Pancreas (tissue), 10 donors: ENCODE measurements at places on chromosomes 4 and X. TPM values are rescaled to one million over a fixed set of nuclear protein-coding genes. Genes with fewer than 3 reads are reported as not detected.

- H3K36me3 ChIP-seq: no peaks in the 10 kb centered on the region
- no peak overlapping the region for H3K27ac ChIP-seq
- no peaks in the 10 kb centered on the region for H3K4me1 ChIP-seq
- no peak for DNase-seq
- H3K27me3 ChIP-seq: no peaks in the 10 kb centered on the region
- no peak overlapping the region for H3K4me3 ChIP-seq
Measured at GRCh38 chrX:120350450-120351138, 11.3 kb upstream of the ATP1B4 start.

GRCh38 chr4:7336067-7336569 is 98.6 kb downstream of the PSAPL1 start:
- no peaks in the 10 kb centered on the region for H3K4me1 ChIP-seq
- no peak overlapping the region for H3K4me3 ChIP-seq
- no peak for DNase-seq
- no peaks in the 10 kb centered on the region for H3K36me3 ChIP-seq

GRCh38 chr4:38931125-38931524 is 63.5 kb downstream of the FAM114A1 start:
- H3K27me3 ChIP-seq: no peaks in the 10 kb centered on the region
- no peak for DNase-seq
- no peaks in the 10 kb centered on the region for H3K4me1 ChIP-seq
- H3K27ac ChIP-seq: no peak overlapping the region

- H3K27me3 ChIP-seq: no peaks in the 10 kb centered on the region
- no peak overlapping the region for H3K4me3 ChIP-seq
- H3K4me1 ChIP-seq: no peaks in the 10 kb centered on the region
Measured at GRCh38 chr4:57309658-57310057, 199.5 kb upstream of the IGFBP7 start.

GRCh38 chr4:5142726-5143125 is 91.4 kb downstream of the STK32B start:
- no peaks in the 10 kb centered on the region for H3K36me3 ChIP-seq
- H3K4me1 ChIP-seq: peaks cover 7% of the 10 kb centered on the region
- no peak overlapping the region for H3K4me3 ChIP-seq
- no peak overlapping the region for H3K27ac ChIP-seq

- DNase-seq: no peak
- H3K27me3 ChIP-seq: no peaks in the 10 kb centered on the region
- peaks cover 5% of the 10 kb centered on the region for H3K4me1 ChIP-seq
- H3K4me3 ChIP-seq: no peak overlapping the region
- H3K36me3 ChIP-seq: no peaks in the 10 kb centered on the region
- no peak overlapping the region for H3K27ac ChIP-seq
Measured at GRCh38 chr4:74156521-74156920, 1.4 kb upstream of the MTHFD2L start.

GRCh38 chr4:69749771-69750170 is 10.6 kb downstream of the SULT1B1 start:
- H3K27me3 ChIP-seq: no peaks in the 10 kb centered on the region
- peaks cover 13% of the 10 kb centered on the region for H3K4me1 ChIP-seq
- no peak overlapping the region for H3K27ac ChIP-seq
- no peak overlapping the region for H3K4me3 ChIP-seq
- H3K36me3 ChIP-seq: no peaks in the 10 kb centered on the region
- no peak for DNase-seq

DNA sequence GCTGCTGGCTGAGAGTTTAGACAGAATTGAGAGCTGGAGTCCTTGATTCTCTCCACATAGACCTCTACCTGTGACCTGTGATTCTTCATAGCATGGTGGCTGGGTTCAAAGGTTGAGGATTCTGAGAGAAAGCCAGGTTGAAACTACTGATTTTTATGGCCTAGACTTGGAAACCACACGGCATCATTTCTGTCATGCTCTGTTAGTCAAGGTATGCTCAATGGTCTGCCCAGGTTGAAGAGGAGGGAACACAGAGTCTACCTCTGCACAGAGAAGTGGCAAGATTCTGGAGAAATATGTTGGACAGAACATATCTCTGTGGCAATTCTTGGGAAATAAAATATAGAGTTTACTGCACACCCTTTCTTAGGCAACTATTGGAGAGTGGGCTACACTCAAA is 57.2 kb upstream of the CXorf66 start:
- no peaks in the 10 kb centered on the region for H3K36me3 ChIP-seq
- H3K27ac ChIP-seq: no peak overlapping the region
- no peaks in the 10 kb centered on the region for H3K4me1 ChIP-seq
- H3K4me3 ChIP-seq: no peak overlapping the region

DNA sequence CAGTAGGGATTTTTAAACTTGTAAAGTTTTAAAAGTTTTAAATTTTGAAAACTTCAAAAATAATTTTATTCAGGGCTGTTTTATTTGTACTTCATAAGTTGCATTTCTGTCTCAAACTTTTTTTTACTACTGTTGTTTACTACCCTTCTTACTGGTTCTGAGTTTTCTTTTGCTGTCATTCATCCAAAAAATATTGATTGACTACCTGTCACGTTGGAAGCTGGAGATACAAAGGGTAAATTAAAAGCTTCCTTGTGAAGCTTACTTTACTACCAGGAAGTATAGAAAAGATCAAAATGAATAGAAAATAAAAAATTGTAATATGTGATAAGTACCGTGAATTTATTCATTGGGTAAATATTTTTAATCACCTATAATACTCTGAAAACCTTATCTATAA is 49.4 kb upstream of the MCUB start:
- H3K36me3 ChIP-seq: no peaks in the 10 kb centered on the region
- no peak for DNase-seq
- no peaks in the 10 kb centered on the region for H3K27me3 ChIP-seq
- H3K4me1 ChIP-seq: no peaks in the 10 kb centered on the region
- no peak overlapping the region for H3K27ac ChIP-seq

DNA sequence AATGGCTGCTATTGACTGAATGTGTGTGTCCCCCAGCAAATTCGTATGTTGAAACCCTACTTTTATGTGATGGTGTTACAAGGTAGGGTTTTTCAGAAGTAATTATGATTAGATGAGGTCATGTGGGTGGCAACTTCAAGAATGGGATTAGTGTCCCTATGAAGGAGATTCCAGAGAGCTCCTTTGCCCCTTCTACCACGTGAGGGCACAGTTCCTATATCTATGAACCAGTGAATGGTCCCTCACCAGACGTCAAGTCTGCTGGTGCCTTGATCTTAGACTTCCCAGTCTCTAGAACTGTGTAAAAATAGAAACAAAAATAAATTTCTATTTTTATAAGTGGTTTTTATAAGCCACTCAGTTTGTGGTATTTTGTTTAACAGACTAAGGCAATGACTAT is 1137.6 kb upstream of the IGFBP7 start:
- no peak overlapping the region for H3K4me3 ChIP-seq
- no peak overlapping the region for H3K27ac ChIP-seq
- no peaks in the 10 kb centered on the region for H3K27me3 ChIP-seq
- DNase-seq: no peak
- no peaks in the 10 kb centered on the region for H3K36me3 ChIP-seq

DNA sequence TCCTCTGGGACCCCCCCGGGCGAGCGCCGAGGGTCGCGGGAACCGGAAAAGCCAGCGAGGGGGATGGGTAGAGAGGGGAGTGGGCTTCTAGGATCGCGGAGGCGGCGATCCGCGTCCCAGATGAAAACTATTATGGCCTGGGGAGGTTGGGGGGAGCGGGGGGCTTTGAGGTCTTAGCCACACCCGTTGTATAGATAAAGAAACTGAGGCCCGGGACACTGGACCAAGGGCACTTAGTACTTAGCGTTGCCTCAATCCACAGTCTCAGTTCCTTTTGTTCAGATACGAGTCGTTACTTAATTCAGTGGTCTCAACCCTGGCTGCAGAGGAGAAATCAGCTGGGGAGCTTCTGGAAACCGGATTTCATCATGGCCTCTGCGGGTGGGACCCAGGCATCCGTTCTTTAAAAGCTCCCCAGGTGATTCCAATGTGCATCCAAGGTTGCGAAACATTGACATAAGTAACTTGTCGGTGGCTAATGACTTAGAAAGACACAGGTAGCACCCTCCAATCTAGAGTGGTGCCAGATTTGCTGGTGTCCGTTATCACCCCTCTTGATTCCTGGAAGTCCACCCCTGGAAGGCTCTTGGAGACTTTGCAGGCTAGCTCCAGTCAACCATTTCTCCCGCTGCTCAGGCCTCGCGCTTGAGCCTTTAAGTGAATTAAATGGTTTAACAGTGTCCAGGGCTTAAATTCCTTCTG is 90.7 kb downstream of the GEMIN8 start:
- no peaks in the 10 kb centered on the region for H3K4me1 ChIP-seq
- no peak overlapping the region for H3K27ac ChIP-seq
- H3K36me3 ChIP-seq: no peaks in the 10 kb centered on the region
- DNase-seq: no peak

- no peak overlapping the region for H3K4me3 ChIP-seq
- H3K27ac ChIP-seq: no peak overlapping the region
- no peak for DNase-seq
- no peaks in the 10 kb centered on the region for H3K27me3 ChIP-seq
Measured at GRCh38 chr4:105002278-105002677, 144.4 kb upstream of the TET2 start.

DNA sequence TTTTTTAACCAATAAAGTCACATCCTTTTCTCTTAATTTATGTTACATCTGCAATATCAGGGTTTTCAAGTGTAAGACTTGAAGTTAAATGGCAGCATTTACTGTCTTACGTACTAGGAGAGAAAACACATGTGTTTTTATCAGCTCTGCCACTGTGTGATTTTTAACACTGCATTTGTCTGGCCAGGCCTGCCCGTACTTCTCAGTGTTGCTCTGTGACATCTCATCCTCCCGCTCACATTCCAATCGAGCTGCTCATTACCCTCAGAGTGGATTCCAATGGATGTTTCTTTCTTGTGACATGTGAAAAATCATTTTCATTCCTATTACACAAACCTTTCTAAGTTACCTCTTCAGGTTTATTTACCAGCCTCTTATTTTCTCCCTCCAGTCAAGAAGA is 420.3 kb downstream of the FAT4 start:
- H3K27ac ChIP-seq: no peak overlapping the region
- no peaks in the 10 kb centered on the region for H3K27me3 ChIP-seq
- H3K4me3 ChIP-seq: no peak overlapping the region
- H3K4me1 ChIP-seq: peaks cover 2% of the 10 kb centered on the region

DNA sequence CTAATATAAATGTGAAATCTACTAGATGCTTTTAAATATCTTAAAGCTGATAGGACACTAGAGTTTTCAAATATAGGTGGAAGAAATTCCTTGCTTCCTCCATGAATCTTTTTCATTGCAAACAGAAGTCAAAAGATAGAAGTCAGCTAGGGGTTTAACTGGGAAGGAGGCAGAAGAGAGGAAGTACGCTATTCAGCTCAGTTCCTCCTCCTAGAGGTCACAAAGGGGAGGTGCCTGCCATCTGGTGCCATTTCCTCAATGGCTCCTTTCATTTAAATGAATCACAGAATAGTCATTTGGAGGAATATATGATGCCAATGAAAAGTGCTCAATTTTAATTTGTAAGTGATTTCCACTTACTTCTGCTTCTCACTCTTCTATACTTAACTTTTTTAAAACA is 8.5 kb downstream of the COL25A1 start:
- no peaks in the 10 kb centered on the region for H3K36me3 ChIP-seq
- no peaks in the 10 kb centered on the region for H3K27me3 ChIP-seq
- DNase-seq: no peak
- no peak overlapping the region for H3K4me3 ChIP-seq

- no peak within 1 kb of the TSS for H3K27ac ChIP-seq
- H3K36me3 ChIP-seq: no peaks in the 10 kb centered on the region
- H3K4me1 ChIP-seq: no peaks in the 10 kb centered on the region
- no peak for DNase-seq
- no peak within 1 kb of the TSS for H3K4me3 ChIP-seq
Measured at GRCh38 chrX:152733261-152733975, at the start of the genes CSAG1 and MAGEA12. CSAG1 (minus strand) TSS chrX:152733721; CDS start chrX:152732460, 1,261 bp downstream. MAGEA12 (plus strand) TSS chrX:152733757; CDS start chrX:152736162, 2,405 bp downstream.

GRCh38 chr4:122246551-122246950 is 94.4 kb downstream of the BLTP1 start:
- H3K27ac ChIP-seq: no peak overlapping the region
- DNase-seq: no peak
- no peak overlapping the region for H3K4me3 ChIP-seq
- H3K36me3 ChIP-seq: no peaks in the 10 kb centered on the region
- no peaks in the 10 kb centered on the region for H3K4me1 ChIP-seq

- no peaks in the 10 kb centered on the region for H3K4me1 ChIP-seq
- H3K27me3 ChIP-seq: no peaks in the 10 kb centered on the region
- no peak for DNase-seq
- H3K27ac ChIP-seq: no peak overlapping the region
- no peaks in the 10 kb centered on the region for H3K36me3 ChIP-seq
Measured at GRCh38 chr4:141075553-141075952, 57.7 kb downstream of the RNF150 start.

Gene RRH
- 0.18 TPM for total RNA-seq

Gene COL4A6
- total RNA-seq: 0.25 TPM

Gene GAGE12J
- total RNA-seq: not detected

Gene RASSF6
- total RNA-seq: 3.1 TPM

Gene FGFBP1
- total RNA-seq: 0.12 TPM

Gene ENPEP
- total RNA-seq: 2.1 TPM

Gene CXXC4
- total RNA-seq: 2.9 TPM

Gene MAML3
- 6.2 TPM for total RNA-seq
